ENCODE measurements at places on chromosomes 16 and 17. TPM values are rescaled to one million over a fixed set of nuclear protein-coding genes. Genes with fewer than 3 reads are reported as not detected.
A peak's percentile ranks its signal among the peaks of the same experiment; 100 is the strongest.

SHCBP1 gene
- 29.1 TPM for total RNA-seq

KCNAB3 gene
- total RNA-seq: 8.3 TPM

FBXO39 gene
- total RNA-seq: 0.19 TPM

CSH1 gene
- total RNA-seq: not detected

CFAP97D1 gene
- total RNA-seq: not detected

MYH2 gene
- total RNA-seq: not detected

- peak overlapping the region; percentile 5 for H3K4me3 ChIP-seq
- peaks cover 38% of the 10 kb centered on the region for H3K4me1 ChIP-seq
- no peaks in the 10 kb centered on the region for H3K36me3 ChIP-seq
- peak overlapping the region; percentile 81 for H3K27ac ChIP-seq
These were observed 28.8 kb downstream of the DYNLRB2 start for GRCh38 chr16:80569440-80570105.

GRCh38 chr17:20262226-20263114 lies 204.9 kb downstream of the LGALS9B start:
- peaks cover 10% of the 10 kb centered on the region for H3K36me3 ChIP-seq
- no peaks in the 10 kb centered on the region for H3K27me3 ChIP-seq
- DNase-seq: no peak
- H3K4me1 ChIP-seq: peaks cover 36% of the 10 kb centered on the region
- H3K27ac ChIP-seq: peak overlapping the region; percentile 51

DNA sequence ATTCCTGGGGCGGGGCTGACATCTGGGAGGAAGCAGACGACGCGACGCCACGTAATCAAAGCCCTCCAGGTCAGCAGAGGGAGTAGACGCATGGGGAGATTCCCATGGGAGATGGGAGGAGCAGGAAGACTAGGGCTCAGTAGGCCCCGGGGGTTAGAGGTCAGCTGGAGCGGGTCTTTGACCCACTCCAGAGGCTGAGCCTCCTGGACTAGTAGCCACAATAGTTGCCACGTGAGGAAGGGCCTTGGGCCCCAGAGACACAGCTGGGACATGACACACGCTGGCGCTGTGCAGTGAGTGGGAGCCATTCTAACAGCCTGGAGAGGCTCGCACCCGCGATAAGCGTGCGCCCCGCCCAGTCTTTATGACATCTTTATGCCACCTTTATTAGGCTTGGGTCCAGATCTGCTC lies 95.7 kb upstream of the AMZ2 start:
- no peaks in the 10 kb centered on the region for H3K27me3 ChIP-seq
- DNase-seq: no peak
- no peak overlapping the region for H3K4me3 ChIP-seq
- H3K4me1 ChIP-seq: no peaks in the 10 kb centered on the region
- H3K36me3 ChIP-seq: no peaks in the 10 kb centered on the region

DNA sequence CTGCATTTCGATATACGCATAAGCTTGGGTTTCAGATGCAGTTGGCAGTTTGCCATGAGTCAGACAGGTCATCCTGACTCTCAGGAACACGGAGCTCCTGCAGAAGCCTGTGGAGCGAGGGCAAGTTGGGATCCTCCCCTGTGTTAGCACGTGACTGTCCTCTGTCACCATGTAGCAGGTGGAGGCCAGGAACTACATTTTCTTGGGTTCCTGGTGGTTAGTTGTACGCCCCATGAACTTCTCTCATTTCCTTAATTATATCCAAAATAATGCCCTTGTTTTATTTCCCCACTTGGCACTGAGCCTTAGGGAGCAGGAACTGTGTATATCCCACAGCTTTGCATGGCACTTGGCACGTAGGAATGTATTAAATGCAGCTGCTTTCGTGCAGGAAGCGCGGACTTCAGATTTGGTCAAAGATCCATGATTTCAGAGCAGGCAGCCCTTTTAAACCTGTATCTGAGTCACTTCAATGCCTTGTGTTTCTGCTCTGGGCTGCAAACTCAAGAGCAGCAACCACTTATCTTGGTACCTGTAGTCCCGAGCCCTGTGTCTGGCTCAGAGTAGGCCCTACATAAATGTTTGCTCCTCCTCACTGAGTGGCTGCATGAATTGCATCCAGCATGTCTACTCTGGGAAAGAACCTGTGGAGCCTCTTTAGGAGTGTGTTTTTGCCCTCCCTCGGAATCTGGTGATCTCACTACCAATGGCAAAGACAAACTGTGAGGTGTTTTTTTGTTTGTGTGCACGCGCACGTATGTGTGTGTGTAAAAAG lies 428.4 kb downstream of the MAF start:
- peaks cover 4% of the 10 kb centered on the region for H3K36me3 ChIP-seq
- H3K27me3 ChIP-seq: peaks cover 1% of the 10 kb centered on the region
- H3K27ac ChIP-seq: no peak overlapping the region
- H3K4me1 ChIP-seq: peaks cover 11% of the 10 kb centered on the region

DNA sequence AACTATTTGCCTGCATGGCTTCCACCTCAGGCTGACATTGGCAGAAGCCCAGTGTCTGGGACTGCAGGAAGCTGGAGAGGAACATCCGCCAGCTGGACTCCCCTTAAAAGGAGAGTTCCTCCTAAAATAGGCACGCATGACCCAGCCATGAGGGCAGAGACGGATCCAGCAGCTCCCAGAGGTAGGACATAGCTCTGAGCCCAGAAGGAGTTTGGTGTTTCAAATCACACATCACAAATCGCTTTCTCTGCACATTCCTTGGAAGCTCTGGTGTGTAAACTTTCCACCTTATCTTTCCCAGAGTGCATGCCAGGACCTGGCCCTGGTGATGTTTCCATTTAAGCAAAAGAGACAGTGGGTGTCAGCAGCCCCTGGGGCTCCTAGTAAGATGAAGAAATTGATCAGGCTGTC lies 231.1 kb upstream of the CDH5 start:
- no peaks in the 10 kb centered on the region for H3K4me1 ChIP-seq
- peaks cover 8% of the 10 kb centered on the region for H3K27me3 ChIP-seq
- H3K4me3 ChIP-seq: no peak overlapping the region
- no peak for DNase-seq

GRCh38 chr17:74917430-74917829 lies 5.6 kb downstream of the USH1G start:
- peaks cover 11% of the 10 kb centered on the region for H3K27me3 ChIP-seq
- H3K27ac ChIP-seq: no peak overlapping the region
- no peak for DNase-seq
- no peak overlapping the region for H3K4me3 ChIP-seq

DNA sequence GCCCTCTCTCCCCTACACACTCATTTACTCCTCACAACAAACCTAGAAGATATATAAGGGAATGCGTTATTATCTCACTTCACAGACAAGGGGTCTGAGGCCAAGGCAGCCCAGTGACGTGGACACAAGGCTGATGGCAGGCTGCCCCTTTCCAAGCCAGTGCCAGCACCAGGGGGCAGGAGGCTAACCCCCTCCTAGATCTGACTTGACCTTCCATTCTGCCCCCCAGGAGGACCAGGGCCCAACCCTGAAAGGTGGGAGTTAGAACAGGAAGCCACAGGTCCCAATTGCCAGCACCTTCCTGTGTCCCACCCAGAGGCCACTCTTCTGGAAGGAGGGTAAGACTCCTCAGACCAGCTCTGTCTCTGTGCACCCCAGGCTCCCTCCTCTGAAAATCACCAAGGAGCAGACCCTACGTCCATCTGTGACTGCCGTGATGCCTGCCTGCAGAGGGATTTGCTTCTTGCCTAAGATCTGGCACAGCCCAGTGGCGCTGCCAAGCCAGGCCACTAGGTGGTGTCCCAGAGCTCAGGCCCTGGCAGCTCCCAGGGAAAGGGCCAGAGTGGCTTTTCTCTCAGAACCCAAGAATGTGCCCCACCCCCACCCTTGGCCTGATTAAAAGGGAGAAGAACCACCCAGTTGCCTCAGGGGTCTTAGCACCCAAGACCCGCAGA lies 42.4 kb upstream of the MRPS23 start:
- H3K4me1 ChIP-seq: peaks cover 3% of the 10 kb centered on the region
- H3K4me3 ChIP-seq: no peak overlapping the region
- no peaks in the 10 kb centered on the region for H3K27me3 ChIP-seq
- DNase-seq: peak; percentile 89

- no peak overlapping the region for H3K27ac ChIP-seq
- peaks cover 24% of the 10 kb centered on the region for H3K4me1 ChIP-seq
- no peak for DNase-seq
- no peaks in the 10 kb centered on the region for H3K36me3 ChIP-seq
- H3K27me3 ChIP-seq: peaks cover 2% of the 10 kb centered on the region
- H3K4me3 ChIP-seq: no peak overlapping the region
These were observed 2.2 kb upstream of the GSDMA start for GRCh38 chr17:39960524-39961041.

DNA sequence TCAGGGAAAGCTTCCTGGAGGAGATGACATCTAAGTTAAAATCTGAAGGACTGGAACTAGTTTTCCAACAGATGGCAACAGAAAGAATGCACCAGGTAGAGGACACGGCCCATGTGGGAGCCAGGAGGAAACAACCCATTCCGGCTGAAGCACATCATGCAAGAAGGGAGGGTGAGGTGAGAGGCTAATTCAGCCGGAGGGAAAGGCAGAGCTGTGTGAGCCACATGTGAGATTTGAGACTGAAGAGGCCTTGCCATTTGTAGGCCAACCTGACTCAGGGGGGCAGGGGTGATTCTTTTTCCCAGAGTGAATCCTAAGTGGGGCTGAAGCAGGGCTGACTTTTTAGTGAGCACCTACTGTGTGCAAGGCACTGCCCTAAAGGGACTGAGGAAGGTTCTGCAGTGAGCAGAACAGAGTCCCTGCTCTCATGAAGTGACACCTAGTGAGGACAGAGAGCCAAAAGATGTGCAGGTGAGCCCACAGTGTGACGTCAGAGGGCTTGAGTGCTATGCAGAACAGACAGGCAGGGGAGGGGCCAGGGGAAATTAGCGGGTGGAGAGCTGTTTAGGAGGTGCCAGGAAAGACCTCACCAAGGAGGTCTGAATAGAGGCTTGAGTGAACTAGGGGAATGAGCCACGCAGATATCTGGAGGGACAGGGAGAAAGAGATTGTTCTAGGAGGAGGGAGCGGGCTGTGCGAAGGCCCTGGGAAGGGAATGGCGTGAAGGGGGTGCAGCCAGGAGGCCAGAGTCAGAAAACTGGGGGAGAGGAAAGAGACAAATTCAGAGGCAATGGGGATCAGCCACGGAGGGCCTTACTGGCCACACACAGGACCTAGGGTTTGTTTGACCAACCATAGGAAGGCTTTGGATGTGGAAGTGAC lies 19.8 kb upstream of the IL21R start:
- no peaks in the 10 kb centered on the region for H3K27me3 ChIP-seq
- H3K4me3 ChIP-seq: no peak overlapping the region
- peak overlapping the region; percentile 9 for H3K27ac ChIP-seq
- H3K4me1 ChIP-seq: peaks cover 41% of the 10 kb centered on the region
- H3K36me3 ChIP-seq: peaks cover 5% of the 10 kb centered on the region
- DNase-seq: peak; percentile 42

DNA sequence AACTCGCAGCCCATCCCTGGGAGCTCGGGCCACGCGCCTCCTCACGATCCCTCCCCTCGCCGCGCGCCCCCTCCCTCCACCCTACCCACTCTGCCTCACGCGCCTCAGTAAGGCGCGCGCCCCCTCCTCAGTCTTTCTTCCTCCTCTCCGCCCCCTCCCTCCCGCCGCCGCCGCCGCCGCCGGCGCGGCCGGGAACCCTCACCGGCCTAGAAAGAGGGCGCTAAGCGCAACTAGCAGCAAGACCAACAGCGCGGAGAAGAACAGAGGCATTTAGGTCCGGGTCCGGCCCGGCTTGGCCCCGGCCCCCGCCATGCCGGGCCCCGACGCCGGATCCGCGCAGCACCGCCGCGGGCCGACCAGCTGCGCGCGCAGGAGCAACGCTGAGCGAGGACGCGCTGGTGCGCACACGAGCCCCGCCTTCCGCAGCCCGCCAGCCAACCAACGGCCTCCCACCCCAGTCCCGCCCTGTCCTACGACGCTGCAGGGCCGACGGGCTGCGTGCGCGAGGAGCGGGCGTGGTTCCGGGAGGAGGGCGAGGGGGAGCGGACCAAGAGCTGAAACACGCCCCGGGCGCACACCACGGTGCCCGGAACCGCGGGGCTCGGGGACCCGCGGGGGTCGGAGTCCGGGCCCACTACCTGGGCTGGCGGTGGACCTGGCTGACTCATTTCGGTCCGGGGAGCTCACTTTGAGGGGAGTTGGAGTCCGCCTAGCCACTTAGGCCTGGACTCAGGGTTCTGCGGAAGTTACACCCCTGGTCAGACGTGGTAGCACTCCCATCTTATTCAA lies at the start of gene BLTP2:
Gene BLTP2, minus strand, starts transcription at position 372 of the 789 bp plus-strand sequence. Its CDS starts 102 bp downstream, at position 270.
- peak within 1 kb of the TSS; percentile 95 for H3K4me3 ChIP-seq
- peak; percentile 98 for DNase-seq
- peaks cover 43% of the 10 kb centered on the region for H3K36me3 ChIP-seq
- no peaks in the 10 kb centered on the region for H3K27me3 ChIP-seq
- H3K4me1 ChIP-seq: peaks cover 38% of the 10 kb centered on the region
- H3K27ac ChIP-seq: peak within 1 kb of the TSS; percentile 87
